ENCODE measurements at places on chromosomes 11 and 22. TPM values are rescaled to one million over a fixed set of nuclear protein-coding genes. Genes with fewer than 3 reads are reported as not detected.

The KBTBD3 gene
- total RNA-seq = 2.9 TPM

The EHF gene
- total RNA-seq = not detected

The RGL4 gene
- not detected for total RNA-seq

The SHISA8 gene
- not detected for total RNA-seq

The ALG9 gene
- total RNA-seq = 39.1 TPM

The ANO5 gene
- total RNA-seq = 0.44 TPM

Data from uterine smooth muscle cell (primary cell).